Stimulated activated CD8-positive, alpha-beta memory T cell treated with anti-CD3 and anti-CD28 coated beads, Interleukin-4, amount 100 ng/mL, for 4 hours (primary cell): ENCODE measurements at places on chromosomes 5 and 9.

DNA sequence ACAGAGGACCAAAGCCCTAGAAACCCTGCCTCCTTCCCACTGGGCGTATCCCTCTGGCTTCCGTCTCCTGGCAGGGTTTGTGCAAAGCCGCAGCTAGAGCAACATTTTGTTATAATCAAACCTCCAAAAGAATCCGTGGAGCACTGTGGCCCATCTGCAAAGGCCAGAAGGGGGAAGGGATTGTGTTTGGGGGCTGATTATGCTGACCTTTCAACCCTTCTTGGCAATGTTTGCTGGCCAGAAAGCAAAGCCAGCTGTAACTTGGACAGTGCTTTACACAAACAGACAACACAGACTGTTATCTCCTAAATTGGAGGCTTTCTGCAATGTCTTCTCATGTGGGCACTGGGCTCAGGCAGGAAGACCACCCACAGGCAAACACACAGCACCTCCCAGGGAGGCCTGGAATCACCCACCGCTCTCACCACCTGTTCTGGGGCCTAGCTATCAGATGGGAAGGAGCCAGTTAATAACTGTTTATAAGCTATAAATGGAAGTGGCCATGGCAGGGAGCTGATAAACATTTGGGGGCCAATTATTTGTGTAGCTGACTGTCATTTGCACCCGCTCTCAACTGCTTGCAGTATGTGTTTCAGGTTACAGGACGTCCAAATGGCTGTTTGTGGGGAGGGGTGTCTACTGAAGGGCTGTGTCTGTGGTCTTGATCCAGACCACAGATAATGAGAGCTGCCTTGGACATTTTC lies 121.6 kb upstream of the ERCC6L2 start:
- no peak for DNase-seq

GRCh38 chr5:1834721-1835429 lies 33.7 kb downstream of the NDUFS6 start:
- no peak for DNase-seq

DNA sequence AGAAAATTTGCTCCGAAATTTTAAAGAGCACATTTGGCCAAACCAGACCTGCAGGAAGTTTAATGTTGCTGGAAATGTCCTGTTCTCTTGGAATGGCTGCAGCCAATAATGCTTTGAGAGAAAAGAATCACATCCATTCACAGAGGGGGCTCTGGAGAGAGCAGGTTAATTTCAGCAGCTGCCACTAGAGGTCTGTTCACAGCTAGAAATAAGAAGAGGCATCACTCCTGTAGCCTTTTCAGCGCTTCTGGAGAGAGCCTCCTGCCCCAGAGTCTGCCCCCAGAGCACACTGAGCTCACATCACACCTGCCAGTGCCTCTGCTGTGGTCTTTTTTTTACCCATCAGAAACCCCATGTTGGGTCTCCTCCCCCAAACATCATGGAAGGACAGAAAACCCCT lies 124.8 kb upstream of the RAD23B start:
- no peak for DNase-seq

GRCh38 chr5:90093751-90094485 lies 315.6 kb downstream of the CETN3 start:
- DNase-seq: no peak

DNA sequence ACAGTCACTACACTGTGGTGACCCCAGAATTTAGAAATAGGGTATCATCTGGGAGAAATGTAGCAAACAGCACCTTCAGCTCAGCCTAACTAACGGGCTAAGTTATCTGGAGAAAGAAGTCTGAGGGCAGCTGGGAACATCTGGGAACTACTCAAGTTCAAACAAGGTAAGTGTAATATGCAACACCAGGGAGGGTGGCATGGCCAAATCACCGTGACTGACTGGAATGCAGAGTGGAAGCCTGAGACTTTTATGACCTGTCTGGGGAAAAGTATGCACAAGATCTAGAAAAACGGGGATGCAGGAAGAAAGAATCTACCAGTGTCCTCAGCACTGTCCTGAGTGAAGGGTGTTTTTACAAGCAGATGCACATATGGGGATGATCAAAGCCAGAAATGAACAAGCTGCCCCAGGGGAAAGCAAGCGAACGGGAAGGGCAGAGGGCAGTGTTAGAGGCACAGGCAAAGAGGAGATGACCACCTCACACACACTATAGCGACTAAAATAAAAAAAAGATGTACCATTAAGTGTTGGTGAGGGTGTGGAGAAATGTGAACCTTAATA lies 59.9 kb downstream of the SERINC5 start:
- no peak for DNase-seq

- DNase-seq: no peak
Observed at GRCh38 chr9:91903126-91903911, 46.7 kb downstream of the ROR2 start.

GRCh38 chr9:14769230-14769571 lies 46.7 kb upstream of the CER1 start:
- no peak for DNase-seq

DNA sequence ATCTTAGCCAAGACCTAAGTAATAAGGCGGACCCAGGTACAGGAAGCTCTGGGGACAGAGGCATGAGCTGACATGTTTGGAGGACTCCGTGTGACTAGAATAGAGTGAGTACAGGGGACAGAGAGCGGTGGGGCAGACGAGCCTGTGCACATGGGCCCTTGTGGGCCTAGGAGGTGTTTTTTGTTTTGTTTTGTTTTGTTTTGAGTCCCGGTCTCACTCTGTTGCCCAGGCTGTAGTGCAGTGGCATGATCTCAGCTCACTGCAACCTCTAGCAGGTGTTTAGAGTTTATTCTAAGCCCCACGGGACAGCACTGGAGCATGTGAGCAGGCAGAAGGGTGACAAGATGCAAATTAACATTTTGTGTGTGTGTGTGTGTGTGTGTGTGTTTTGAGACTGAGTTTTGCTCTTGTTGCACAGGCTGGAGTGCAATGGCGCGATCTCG lies 3.1 kb upstream of the EEIG1 start:
- no peak for DNase-seq

GRCh38 chr9:79757881-79758669 lies 186.3 kb downstream of the TLE4 start:
- no peak for DNase-seq

DNA sequence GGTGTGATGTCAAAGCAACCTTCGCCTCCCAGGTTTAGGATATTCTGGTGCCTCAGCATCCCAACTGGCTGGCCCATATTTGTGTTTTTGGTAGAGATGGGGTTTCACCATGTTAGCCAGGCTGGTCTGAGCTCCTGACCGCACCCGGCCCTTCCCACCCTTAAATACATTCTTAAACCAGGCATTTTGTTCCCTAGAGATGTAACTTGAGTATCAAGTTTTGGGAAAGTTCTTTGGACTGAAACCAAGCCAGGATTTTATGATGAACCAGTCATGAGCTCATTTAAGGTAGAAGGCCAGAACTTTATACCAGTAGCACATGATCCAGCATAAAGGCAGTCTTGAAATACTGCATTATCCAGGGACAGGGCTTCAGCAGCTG lies 3.5 kb downstream of the RPL7A start:
- DNase-seq: no peak

DNA sequence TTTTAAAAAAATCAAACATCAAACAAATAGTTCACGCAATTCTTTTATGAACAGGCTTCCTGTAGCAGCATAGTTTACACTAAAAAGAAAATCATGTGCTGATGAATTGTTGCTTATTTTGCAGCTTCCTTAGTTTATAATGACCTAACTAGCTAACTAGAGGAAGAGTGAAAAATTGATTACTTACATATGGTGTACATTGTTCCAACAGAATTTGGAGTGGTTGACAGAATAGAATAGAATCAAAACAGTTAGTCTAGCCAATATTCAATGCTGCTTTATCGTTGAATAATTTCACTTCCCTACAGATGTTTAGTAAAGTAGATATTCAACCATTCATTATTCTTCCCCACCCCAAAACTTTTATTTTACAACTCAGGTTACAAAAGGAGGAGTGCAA lies 4.2 kb downstream of the NMUR2 start:
- no peak for DNase-seq

DNA sequence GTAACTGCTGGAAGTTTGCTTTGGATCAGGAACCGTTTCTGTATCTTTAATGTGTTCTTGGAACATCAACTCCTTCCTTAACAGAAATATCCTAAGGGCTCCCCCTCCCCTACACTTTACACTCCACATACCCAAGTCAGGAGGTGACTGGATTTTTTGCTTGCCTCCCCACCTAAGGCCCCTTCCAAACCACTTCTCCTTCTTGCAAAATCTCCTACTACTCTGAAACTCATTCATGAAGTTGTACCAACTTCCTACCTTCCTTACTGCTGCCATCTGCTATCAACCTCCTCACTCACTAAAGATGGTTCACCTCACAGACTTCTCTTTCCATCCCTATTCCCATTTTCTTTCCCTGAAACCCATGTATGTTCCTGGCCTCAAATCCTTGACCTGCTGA lies 16.1 kb downstream of the TXN start:
- no peak for DNase-seq

DNA sequence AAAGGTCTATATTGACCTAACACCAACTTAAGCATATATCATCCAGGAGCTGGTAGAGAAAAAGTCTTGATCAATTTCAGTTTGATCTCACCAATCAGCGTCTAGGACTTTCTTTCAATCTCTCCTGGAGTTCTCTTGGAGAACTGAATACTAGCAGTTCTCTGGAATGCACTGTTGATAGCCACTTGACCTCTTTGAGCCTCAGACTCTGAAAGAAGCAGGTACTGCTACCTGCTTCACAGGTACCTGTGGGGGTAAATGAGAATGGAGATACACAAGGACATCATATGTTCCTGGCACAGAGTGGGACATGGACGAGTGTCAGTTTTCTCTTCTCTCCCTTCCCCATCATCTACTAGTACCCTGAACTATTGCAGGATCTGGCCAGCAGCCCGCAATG lies 16.0 kb downstream of the CMYA5 start:
- DNase-seq: no peak

GRCh38 chr5:178227929-178228328 lies 4.7 kb downstream of the PHYKPL start:
- no peak for DNase-seq

GRCh38 chr9:88684046-88684445 lies 149.1 kb downstream of the NXNL2 start:
- DNase-seq: no peak

DNA sequence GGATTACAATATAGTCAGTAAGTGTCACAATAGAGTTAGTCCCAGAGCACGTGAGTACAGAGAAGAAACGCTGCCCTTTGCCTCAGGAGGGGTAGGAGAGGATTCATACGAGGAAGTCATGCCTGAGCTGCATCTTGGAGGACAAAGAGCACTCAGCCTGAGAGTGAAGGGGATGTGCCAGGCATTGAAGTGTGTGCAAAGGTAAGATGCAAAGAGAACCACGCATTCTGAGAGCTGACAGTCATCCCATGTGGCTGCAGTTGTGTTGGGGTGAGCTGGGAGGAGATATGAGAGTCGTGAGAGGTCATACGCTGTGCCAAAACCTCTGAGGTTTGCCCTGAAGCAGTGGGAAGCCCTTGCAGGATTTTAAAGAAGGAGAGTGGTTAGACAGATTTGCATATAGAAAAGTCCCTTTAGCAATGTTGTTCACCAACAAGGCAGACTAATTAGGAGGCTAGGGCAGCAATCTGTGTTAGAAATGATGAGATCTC lies 97.5 kb downstream of the PIP5K1B start:
- DNase-seq: no peak

DNA sequence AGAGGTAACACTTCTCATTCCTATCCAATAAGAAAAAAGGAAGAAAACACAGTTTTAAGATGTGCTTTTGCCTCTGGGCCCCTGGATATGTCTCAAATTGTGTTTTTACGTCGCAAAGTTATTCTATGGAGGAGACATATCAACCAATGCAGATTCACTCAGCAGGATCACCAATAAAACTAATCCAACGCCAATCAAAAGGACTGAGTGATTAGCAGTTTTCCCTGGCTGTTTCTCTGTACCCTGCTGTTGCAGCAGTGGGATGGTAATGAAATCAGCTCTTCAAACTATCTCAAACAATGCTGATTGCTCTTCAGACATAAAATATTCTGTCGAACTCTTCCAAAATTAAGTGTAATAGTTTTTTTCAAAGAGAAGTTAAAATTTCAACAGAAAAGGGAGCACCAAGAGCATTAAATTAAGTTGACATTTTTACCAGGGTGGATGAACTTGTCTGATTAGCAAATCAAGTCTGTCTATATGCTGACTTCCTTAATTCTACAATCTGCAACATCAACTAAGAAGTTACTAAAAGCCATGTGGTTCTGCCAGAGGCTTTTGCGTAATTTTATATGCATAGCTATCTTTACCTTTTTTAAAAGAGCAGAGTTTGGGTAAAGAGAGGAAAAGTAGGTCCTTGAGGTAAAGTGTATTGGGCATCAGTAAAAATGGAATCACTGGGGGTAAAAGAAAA lies 9.7 kb upstream of the HK3 start:
- no peak for DNase-seq

DNA sequence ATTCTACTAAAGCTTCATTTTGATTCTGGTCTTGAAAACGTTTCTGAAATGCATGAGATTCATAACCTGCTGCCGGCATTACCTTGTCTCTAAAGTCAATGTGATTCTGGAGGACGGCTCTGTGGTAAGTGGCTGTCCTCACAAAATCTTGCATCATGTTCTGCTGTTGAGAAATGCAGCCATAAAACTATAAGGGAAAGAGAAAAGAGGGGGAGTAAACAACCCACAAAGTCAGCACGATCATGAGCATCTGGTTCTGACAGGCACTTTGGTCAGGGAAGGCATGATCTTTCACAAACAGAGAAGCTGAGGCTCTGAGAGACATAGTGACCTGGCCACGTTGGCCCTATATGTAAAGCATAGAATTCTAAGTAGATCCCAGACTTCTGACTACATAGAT lies 168.9 kb upstream of the PUM3 start:
- no peak for DNase-seq

- no peak for DNase-seq
Observed at GRCh38 chr9:32969270-32969669, 32.2 kb downstream of the APTX start.

- DNase-seq: no peak
Observed at GRCh38 chr9:131518553-131518952, 12.5 kb downstream of the UCK1 start.

GRCh38 chr9:97895695-97896332 lies 26.5 kb downstream of the TRMO start:
- no peak for DNase-seq

GRCh38 chr9:110936719-110937452 lies 101.4 kb downstream of the LPAR1 start:
- DNase-seq: no peak

- DNase-seq: no peak
Observed at GRCh38 chr9:135906291-135907005, 898 bp downstream of the CAMSAP1 start.

DNA sequence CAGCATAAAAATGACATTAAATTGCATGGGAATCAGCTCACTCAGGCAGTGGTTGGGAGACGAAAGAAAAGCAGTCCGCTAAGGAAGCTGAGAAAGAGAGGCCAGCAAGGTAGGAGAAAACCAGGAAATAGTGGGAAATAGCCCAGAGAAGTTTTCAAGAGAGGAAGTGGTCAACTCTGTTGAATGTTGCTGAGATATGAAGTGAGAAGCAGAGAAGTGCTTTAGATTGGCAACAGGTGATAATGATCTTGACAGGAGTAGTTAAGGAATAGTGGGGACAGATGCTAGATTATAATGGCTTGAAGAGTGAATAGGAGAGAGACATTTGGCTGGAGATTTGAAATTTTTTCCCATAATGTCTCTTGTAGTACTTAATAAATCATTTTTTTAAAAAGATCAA lies 30.8 kb downstream of the CNTRL start:
- no peak for DNase-seq
